Activated CD8-positive, alpha-beta T cell treated with anti-CD3 and anti-CD28 coated beads for 36 hours (primary cell): ENCODE measurements at places on chromosomes 4 and X. TPM values are rescaled to one million over a fixed set of nuclear protein-coding genes. Genes with fewer than 3 reads are reported as not detected.

- DNase-seq = no peak
Measured at GRCh38 chr4:110096405-110096804, 102.0 kb downstream of the ELOVL6 start.

- no peak for DNase-seq
Measured at GRCh38 chr4:112560084-112560483, 44.1 kb upstream of the NEUROG2 start.

- DNase-seq = no peak
Measured at GRCh38 chr4:81352446-81352835, 119.3 kb downstream of the RASGEF1B start.

DNA sequence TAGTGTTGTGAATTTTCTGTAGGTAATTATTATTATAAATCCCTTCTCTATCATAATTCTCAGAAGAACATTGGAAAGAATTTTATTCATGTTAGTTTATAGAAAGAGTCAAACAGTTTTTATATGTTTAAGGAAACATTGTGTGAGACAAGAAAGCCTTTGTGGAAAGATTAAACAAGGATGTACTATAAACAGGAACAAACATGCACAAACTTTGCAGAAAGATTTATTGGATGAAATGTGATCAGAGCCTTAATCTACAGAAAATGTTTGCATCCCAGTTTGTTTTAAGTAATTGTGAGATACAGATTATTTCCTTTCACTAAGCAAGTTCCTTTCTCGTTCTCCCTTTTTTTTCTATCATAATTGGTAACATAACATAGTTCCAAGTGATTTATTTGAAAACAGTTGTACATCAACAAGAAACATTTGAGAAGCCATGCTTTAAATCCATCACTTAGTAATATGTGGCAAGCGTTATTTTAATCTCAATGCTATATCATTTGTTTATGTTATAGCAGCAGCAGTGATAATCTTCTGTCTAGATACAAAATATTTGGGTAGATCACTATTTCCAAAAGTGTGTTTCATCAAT, 129.4 kb downstream of the SLC4A4 start:
- no peak for DNase-seq

DNA sequence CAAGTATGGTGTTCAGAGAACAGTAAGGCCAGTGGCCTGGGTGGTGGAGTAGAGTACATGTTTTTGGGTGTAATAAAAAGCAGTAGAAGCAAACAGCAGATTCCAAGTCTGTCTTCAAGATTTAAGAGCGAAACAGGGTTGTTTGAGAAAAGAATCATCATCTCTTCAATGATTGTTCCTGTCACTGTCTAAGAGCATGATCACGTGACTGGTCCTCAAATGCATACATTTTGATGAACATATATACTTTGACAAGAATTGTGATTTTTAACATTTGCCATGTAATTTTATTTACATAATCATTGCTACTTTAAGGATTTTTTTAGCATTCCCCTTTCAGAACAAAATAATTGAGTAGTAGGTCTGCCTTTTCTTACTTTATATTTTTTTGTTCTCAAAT, 252.6 kb upstream of the GPR101 start:
- no peak for DNase-seq

- DNase-seq = no peak
Measured at GRCh38 chr4:172898715-172899114, 269.9 kb upstream of the GALNT7 start.

- DNase-seq = no peak
Measured at GRCh38 chr4:26127851-26128337, 192.9 kb upstream of the RBPJ start.

The RNF150 gene
- total RNA-seq = 0.43 TPM

The CLNK gene
- 0.18 TPM for total RNA-seq
